ENCODE measurements at places on chromosomes 11 and 22.

- DNase-seq: no peak
Measured at GRCh38 chr11:46327829-46328228, 19.4 kb upstream of the DGKZ start.

DNA sequence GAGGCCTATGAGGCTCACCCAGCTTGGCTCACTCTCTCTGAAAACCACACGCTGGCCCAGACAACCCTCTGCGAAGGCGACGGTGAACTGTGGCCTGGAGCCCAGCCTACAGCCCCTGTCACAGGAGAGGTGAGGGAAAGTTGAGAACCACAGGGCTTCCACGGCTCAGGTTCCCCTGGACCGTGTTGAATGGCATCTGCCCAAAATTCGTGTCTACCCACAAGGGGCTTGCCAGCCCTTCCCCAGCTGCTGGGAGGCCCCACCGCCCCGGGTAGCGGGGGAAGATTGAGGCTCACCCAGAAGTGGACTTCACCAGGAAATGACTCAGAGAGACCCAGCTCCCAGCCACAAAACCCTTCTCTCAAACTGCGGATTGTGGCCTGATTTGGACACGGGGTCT lies 197.1 kb downstream of the CTTN start:
- DNase-seq: no peak

DNA sequence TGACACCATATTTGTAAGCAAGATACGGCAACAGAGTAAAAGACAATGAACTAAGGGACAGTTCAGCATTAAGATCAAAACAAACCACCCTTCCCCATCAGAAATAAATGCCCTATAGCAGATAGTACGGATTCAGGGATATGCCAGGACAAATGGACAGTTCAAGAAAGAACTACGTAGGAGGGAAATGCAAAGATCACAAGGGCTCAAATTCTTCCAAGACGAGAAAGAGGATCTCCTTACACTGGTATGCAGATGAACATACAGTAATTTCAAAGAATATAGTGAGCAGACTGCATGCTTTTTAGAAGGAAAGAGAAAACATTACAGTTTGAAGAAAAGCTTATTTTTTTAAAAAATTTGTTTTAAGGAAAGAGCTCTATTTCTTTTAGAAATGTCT lies 124.7 kb upstream of the APOA1 start:
- DNase-seq: no peak

DNA sequence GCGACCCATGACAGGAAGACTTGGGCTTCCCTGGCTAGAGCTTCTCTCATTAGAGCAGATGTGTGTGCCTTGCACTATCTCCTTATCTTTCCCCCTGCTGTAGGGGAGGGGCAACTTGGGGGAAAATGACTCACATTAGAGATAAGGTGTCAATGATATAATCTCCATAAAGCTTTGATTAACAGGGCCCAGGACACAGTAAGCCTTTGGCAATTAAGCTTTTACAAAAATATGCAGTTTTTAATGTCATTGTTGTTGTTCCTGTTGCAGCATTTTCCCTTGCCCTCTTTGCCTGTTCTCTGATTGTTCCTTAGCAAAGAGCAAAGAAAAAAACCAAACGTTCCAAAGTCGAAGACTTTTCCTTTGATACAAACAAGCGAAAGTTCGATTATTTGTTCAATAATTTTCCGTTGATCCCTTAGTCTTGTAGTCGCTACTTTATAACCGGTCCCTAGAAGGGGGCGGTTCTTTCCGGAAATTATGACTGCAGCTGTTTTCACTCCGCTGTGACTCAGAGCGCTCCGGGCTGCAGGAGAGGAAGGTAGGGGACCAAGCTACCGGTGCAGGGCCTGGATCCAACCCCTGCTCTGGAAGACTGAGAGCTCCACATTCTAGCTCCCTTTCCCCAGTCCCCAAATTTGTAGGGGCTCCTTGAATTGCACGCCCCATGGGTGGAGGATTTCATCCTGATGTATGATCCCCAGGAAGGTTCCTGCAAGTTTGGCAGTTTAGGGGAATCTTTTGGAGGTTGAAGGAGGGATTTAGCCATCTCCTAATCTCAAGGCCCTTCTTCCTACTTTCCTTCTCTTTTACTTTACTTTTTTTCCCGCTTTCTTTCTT lies at the start of gene VWA5A:
Gene VWA5A, plus strand, starts transcription at position 509 of the 840 bp plus-strand sequence. CDS start 2,062 bp downstream, outside the sequence.
- peak; percentile 49 for DNase-seq

DNA sequence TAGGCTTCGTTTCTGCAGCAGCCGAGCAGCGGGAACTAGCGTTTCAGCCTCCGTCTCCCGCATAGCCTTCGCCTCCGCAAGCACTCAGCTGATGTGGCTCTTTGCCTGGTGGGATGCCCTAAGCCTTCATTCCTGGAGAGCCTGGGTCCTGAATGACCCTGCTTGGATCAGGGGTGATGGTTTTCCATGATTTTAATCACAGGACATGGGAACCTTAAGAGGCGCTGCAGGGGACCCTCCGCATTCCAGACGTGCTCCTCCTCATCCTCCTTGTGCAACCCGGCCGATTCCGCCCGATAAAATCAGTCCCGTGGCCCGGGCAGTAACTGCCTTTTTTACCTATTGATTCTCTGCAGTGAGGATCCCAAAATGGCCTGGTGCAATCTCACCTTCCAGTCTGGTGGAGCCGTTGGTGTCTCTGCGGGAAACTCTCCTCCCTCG lies 8.2 kb downstream of the C11orf21 start:
- DNase-seq: no peak

- no peak for DNase-seq
Measured at GRCh38 chr11:110298301-110298765, 1.9 kb upstream of the RDX start.

All from occipital lobe (tissue), 3 donors.